ENCODE measurements at places on chromosomes 1 and 21. TPM values are rescaled to one million over a fixed set of nuclear protein-coding genes. Genes with fewer than 3 reads are reported as not detected.

The FMO3 gene
- 1.8 TPM for total RNA-seq

The TFF2 gene
- not detected for total RNA-seq

The SHISAL2A gene
- not detected for total RNA-seq

The LCE2A gene
- total RNA-seq: not detected

The ELF3 gene
- 0.40 TPM for total RNA-seq

The RPAP2 gene
- total RNA-seq: 23.6 TPM

The SH3D21 gene
- 1.1 TPM for total RNA-seq

The S100A12 gene
- 3.5 TPM for total RNA-seq

The PRAMEF11 gene
- total RNA-seq: not detected

The DENND4B gene
- total RNA-seq: 51.7 TPM

The ZMPSTE24 gene
- total RNA-seq: 33.5 TPM

The SYCP1 gene
- not detected for total RNA-seq

The SPRR5 gene
- not detected for total RNA-seq

The SPRR3 gene
- not detected for total RNA-seq

The ADAMTS1 gene
- 41.8 TPM for total RNA-seq

The SPATA45 gene
- not detected for total RNA-seq

The GBP4 gene
- 8.8 TPM for total RNA-seq

- no peak for DNase-seq
These were observed 112.9 kb upstream of the ATP1A1 start for GRCh38 chr1:116260115-116260514.

- DNase-seq: no peak
These were observed 416.1 kb downstream of the MRPL39 start for GRCh38 chr21:25191141-25191540.

- DNase-seq: no peak
These were observed 107.7 kb upstream of the ZNF648 start for GRCh38 chr1:182169203-182169602.

GRCh38 chr1:107477233-107477632 lies 336.4 kb downstream of the NTNG1 start:
- no peak for DNase-seq

- DNase-seq: no peak
These were observed 80.6 kb upstream of the C8B start for GRCh38 chr1:57046462-57046861.

DNA sequence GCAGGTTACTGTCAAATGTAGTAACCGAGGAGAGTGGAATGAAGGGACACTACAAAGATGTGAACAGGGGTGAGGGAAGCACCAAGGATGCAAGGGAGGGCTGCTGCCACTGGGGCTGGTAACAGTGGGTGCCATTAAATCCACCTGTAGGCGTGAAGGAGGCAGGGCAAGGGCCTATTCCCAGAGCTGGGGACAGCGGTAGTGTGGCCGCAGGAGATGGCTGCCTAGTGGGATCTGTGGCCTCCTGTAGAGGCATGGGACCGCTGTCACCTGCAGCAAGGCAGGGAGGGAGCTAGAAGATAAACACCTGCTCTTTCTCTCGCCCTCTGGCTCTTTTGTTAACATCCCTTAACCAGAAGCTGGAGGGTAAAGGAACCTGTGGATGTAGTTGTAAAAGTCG lies 80.5 kb upstream of the CNIH3 start:
- no peak for DNase-seq

GRCh38 chr21:44329086-44329889 lies 9.9 kb downstream of the CFAP410 start:
- no peak for DNase-seq

GRCh38 chr1:90402893-90403849 lies 313.9 kb downstream of the BARHL2 start:
- DNase-seq: no peak

DNA sequence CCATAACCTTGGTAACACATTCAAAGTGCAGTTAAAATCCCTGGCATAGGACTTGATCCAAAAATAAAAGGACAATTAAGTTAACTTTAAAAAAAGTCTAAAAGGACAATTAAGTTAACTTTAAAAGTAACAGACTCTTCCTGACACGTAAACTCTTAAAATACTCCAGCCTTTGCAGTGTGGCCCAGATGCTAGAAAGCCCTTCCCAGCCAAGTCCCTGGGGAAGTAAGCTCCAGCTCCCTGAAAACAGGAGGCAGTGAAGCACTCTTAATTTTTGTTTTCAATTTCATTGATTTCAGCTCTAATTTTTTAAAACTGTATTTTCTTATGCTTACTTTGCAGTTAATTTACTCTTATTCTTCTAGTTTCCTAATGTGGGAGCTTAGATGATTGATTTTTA lies 5.1 kb upstream of the AIM2 start:
- no peak for DNase-seq

DNA sequence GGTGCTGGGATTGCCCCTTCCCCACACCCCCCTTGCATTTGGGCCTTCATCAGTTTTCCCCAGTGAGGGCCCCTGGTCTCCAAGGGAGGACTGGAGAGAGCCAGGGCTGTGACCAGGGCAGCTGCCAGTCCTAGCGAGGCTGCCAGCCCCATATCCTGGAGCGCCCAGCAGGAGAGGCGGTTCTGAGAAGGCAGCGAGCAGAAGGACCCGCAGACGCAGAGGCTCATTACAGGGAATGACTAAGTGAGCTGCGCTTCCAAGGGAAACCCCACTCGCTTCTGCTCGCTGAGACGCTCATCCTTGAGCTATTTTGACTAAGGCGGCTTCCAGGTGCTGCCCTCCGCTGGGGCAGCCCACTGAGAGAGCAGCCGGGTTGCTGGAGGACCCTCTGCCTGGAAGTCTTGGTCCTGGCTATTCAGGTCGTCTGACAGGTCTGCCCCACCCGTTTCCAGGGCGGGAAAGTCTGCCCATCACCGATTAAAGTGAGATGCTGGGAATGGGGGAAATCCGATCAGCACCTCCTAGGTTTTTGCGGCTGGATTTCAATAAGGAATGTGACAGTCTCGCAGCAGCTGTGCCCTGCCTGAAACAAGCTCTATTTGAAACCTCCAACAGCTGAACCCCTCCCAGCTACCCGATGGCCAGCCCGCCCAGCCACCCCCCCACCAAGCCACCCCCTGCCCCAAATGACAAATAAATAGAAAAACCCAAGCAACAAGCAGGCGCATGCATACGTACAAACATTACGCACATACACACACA lies 2.8 kb downstream of the KCNN3 start:
- DNase-seq: peak; percentile 45

DNA sequence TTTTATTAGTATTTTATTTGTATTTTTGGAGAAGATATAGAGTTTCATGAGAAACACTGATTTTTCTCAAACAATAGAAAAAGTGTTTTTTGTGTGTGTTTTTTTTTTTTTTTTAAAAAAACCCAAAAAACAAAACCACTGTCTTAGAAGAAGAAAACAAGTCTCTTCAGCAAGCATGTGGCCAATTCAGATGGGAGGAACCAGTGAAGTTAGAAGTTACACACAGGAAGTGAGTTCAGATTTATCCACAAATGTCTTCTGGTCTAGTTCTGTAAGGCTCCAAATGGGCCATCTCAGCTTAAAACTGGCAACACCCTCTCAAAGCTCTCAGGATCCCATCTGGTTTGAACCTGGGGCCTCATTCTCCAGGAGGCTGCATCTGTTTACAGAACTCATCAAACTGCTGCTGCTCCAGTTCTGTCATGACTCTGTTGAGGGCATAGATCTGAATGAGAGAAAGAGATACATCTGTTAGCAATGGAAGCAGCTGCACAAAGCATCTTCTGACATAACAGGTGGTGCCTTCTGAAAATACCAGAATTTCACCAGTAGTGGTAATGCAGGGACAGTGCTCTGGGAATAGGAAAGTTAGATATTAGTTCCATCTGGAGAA lies 9.8 kb upstream of the ERMAP start:
- DNase-seq: no peak

- no peak for DNase-seq
These were observed 13.0 kb upstream of the SLC6A9 start for GRCh38 chr1:44044071-44044801.

DNA sequence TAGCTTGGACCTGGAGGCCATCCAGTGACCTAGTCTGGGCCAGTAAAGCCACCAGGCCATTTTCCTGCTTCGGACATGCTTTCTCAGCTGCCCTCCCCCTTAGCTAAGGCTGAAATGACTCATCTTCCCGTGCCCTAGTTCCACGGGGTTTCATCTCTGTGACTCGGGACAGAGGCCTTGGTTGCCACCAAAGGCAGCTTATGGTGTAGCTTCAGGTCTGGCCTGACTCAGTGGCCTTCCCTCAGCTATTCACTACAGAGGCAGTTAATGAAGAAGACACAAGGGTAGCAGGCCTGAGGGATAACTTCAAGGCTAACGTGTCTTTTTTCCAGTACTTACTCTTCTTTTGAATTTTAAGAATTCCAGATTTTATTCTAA lies 82.4 kb downstream of the PBX1 start:
- DNase-seq: no peak

DNA sequence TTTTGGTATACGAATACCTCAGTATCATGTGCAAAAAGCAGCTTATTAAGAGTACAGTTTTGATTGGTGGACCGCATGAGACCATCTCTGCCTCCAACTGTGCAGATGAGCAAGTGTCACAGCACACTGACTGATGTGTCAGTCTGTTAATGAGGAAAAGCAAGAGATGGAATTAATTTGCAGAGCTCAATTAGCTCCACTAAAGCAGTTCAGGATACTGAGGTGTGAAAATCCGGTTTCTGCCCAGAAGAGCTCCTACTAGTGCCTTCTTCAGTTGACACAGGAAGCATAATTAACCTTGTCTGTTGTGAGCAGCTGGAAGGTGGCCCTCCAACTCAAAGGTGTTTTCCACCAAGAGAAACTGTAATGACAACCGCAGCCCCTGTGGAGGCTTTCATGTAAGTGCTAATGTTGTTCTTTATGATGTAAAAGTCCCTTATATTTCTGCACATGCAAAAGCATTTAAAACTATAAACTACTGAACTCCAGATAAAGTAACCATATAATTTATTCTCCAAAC lies 44.3 kb downstream of the PCNX2 start:
- DNase-seq: no peak

DNA sequence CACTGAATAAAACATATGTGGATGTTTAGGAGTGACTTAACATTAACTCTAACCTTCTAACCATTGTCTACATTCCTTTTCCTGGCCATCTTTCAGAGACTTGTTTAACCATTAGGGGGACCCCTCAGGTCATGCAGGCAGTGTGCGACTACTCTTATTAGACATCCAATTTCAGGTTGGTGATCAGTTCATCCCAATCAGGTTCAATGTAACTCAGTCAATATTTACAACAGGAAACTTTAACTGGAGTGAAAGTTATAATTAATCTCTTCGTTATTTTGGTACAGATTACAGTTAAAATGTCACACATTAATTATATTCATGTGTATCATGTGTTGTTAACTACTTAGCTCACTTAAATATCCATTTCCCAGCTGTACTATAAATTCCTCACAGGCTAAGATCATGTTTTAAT lies 68.8 kb upstream of the RGS1 start:
- DNase-seq: no peak

- DNase-seq: no peak
These were observed 24.3 kb upstream of the PLEKHG5 start for GRCh38 chr1:6515771-6516170.

- DNase-seq: no peak
These were observed 127.6 kb downstream of the CNIH3 start for GRCh38 chr1:224743608-224744164.

DNA sequence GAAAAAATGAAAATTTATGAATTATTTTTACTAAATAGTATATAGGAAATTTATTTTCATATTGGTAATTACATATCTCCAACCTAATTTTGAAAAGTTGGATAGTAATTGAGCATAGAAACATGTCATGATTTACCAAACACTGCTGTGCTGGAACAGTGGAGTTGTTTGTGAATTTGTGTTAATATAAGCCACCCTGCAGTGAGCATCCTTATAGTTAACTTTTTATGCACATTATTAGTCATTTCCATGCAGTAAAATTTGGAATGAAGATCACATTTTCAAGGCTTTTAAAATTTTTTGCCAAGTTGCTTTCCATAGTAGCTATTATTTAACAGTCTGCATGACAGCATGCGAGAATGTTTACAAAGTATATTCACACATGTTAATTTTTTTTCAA lies 78.3 kb downstream of the VPS26C start:
- DNase-seq: no peak

DNA sequence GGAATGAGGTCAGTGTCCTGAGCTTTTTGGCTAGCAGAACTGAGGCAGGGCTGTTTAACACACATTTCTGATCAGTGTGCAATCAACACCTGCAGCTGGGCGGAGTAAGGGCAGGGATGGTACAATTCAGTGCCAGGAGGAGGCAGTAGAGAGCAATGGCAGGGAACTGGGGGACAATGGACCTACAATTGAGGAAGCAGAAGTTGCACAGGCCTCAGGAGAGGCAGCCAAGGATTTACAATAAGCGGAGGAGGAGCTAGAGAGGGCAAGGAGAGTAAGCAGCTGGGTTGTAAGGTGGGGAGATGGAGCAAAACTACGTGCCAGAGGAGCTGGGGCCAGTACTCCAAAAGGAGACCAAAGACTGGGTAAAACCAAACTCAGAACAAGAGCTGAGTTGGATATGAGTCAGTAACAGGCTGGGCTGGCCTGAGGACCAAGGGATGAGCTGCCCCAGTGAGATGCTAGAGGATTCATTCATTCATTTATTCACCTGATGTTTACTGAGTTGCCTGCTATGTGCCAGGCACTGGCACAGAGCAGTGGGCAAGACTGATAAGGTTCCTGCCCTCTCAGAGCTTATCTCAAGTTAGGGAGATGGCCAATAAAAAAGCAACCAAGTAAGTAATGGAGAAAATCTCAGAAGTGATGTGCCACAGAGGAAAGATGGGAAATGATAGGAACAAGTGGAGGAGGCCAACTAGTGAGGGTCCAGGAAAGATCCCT lies 10.4 kb upstream of the GALE start:
- DNase-seq: no peak

DNA sequence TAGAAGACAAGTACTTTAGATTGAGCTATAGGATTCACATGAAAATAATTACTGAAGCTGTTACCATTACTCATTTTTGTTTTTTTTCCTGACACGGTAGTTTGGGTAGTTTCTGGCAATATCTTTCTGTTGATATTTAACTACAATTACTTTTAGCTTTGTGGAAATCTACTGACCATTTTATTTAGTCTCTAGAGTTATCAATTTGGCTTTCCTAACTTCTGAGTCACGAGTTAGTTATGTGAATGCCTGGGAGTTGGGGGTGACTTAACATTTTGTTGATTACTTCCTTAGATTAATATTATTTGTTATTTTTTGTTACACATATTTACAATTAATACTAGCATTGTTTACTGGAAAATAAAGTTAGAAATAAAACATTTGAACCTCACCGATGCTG lies 160.6 kb downstream of the HMCN1 start:
- no peak for DNase-seq

DNA sequence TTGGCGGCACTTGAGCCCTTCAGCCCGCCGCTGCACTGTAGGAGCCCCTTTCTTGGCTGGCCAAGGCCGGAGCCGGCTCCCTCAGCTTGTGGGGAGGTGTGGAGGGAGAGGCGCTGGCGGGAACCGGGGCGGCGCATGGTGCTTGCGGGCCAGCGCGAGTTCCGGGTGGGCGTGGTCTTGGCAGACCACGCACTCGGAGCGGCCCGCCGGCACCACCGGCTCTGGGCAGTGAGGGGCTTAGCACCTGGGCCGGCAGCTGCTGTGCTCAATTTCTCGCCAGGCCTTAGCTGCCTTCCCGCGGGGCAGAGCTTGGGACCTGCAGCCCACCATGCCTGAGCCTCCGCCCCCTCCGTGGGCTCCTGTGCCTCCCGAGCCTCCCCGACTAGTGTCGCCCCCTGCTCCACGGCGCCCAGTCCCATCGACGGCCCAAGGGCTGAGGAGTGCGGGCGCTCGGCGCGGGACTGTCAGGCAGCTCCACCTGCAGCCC lies 673.7 kb upstream of the BRINP3 start:
- DNase-seq: no peak

- no peak for DNase-seq
These were observed 66.9 kb downstream of the TESK2 start for GRCh38 chr1:45423906-45424678.

- DNase-seq: no peak
These were observed 116.3 kb upstream of the SLC25A33 start for GRCh38 chr1:9422911-9423505.

All from left ventricle myocardium superior (tissue), 1 donor.